ENCODE measurements at places on chromosomes 3 and 15.

DNA sequence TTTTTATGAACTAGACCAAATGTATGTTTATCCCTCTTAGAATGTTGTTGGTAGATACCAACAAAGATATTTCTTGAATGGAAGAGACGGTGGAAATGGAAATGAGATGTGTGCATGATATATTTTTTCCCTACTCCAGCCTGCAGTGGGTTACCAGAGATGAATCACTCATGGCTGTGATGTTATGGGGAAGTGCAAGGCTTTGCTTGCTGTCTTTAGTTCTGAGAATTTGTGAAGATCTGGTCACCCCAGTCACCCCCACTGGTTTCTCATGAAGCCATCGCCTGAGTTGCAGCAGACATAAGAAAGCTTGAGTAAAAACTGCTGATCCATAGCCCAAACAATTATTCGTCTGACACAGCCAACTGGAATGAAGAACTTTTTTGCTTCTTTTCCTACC, 78.1 kb upstream of the EOMES start:
- no peak for DNase-seq

GRCh38 chr3:120451806-120452205, 1.0 kb upstream of the FSTL1 start:
- no peak for DNase-seq

DNA sequence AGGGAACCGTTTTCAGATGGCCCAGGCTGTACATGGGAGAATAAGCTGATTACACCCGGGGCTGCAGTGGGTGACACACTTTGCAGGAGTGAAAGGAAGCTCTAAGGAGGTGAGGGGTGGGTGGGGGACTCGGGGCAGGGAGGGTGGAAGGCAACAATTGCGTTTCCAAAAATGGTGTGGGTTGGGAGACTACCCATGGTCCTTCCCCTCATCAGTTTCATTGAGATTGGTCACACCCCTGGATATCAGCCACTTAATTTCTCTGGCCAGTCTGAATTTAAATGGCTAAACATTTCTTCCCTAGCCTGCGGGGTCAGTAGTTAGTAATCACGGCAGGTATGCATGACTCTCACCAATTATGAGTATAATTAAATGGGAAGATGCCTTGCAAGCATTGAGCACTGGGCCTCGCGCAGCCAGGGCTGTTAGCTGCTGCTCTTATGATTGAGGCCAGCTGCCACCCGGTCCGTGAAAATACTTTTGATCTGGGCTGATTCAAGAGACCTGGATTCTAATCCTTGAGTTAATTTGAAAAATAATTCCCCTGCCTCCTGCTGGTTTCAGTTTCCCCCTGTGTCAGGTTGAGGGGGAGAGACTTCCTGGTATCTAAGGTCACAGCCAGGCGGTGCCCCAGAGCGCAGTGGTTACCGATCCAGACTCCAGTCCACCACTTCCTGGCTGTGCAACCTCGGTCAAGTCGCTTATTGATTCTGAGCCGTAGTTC, 23.3 kb downstream of the SLC6A6 start:
- DNase-seq, result no peak

DNA sequence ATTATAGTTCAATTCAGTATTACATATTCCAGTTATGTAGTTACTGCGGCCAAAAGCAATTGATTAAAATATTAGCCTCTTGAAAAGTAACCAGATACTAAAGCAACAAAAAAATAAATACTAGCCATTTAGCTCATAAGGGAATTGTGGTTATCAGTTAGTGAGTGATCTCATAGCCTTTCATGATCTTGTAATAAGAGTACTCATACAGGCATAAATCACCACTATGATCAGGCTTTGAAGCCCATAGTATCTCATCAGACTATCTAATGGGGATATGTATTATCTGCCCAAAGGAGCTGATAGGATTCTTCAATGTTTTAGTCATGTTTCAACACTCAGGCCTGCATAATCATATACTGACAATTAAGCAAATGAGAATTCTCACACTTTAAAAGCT, 184.1 kb upstream of the CCDC54 start:
- no peak for DNase-seq

GRCh38 chr3:153038367-153038766, 123.7 kb upstream of the RAP2B start:
- no peak for DNase-seq

DNA sequence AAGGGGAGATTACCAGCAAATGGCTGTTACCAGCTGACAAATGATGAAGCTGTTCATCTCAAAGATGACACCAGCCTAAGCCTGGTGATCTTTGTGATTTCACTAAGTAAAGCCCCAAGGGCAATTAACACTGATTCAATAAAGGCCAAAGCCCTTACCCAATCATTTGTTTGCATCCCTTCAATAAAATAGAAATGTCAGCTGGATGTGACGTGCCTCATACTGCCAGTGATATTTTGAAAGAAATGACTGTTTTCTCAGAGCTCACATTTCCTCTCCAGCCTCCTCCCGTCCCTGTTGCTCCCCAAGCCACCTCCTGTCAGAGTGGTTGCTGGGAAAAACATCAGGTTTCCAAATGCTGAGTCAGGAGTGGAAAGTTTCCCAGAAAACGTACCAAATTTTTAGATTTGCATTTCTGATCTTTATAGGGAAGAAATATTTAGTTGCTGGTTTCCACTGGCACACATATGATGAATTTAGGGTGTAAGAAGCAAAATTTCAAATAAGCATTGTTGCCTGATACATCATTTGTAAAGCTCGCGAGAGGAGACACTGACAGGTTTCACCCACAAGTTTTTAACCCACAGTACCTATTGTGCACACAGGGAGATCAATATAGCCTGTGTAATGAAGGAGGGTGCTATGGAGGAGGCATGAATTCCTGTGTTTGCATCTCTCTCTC, 21.0 kb downstream of the C2CD4A start:
- DNase-seq, result no peak

DNA sequence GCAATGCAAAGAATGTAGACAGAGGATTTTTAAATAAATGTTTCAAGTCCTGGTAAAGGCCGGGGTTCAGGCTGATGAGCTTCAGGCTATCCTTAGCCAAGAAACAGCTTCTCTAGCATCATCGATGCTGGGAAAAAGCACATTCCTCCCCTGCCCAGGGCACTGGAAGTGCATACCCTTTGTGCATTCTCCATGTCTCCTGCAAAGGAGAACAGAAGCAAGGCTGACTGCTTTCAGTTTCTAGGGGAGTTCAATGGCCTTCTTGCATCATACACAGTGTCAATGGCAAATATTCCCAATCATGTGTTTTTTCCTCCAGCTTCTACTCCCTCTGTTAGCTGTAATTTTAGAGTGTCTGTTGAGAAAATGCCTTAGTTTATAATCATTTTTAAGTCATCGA, 59.9 kb downstream of the GPR176 start:
- no peak for DNase-seq

DNA sequence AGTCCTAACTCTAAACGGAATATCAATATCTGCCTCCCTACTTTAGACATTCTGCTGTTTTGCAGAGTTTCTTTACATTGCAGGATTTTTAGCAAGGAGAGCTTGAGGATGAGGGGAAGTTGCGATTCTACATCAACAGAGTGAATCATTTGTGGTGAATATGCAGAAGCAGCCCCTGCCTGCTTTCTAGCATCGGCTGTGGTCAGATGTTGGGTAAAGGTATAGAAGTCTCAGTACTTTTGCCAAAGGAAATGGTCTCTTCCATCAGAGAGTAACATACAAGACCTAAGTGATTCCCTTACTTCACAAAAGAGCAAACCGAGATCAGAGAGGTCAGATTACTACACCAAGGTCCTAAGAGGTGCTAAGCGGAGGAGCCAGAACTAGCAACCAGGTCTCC, 15.2 kb downstream of the ST3GAL6 start:
- DNase-seq, result no peak

- no peak for DNase-seq
Measured at GRCh38 chr3:68088216-68088615, 433.8 kb upstream of the SUCLG2 start.

- no peak for DNase-seq
Measured at GRCh38 chr3:191298846-191299245, 30.3 kb upstream of the CCDC50 start.

DNA sequence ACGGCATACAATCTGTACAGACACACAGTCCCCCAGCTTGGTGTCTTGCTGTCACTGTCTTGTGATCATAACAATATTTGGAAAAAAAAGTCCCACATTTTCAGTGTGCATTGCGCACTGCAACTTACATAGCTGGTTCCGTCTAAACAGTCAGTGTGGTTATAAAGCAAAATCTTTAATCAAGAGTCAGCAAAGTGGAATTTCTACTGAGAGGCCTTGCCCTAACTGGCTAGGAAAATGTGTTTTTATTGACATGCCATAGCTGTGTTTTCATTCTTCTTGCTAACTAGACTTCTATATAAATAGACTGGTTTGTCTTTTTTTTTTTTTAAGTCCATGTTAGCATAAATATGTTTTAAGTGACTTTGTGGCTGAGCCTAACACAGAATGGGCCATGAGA, 174.8 kb downstream of the POLR2M start:
- no peak for DNase-seq

GRCh38 chr3:28308196-28308595, 40.3 kb upstream of the ZCWPW2 start:
- no peak for DNase-seq

- no peak for DNase-seq
Measured at GRCh38 chr15:33330931-33331330, 20.2 kb downstream of the RYR3 start.

DNA sequence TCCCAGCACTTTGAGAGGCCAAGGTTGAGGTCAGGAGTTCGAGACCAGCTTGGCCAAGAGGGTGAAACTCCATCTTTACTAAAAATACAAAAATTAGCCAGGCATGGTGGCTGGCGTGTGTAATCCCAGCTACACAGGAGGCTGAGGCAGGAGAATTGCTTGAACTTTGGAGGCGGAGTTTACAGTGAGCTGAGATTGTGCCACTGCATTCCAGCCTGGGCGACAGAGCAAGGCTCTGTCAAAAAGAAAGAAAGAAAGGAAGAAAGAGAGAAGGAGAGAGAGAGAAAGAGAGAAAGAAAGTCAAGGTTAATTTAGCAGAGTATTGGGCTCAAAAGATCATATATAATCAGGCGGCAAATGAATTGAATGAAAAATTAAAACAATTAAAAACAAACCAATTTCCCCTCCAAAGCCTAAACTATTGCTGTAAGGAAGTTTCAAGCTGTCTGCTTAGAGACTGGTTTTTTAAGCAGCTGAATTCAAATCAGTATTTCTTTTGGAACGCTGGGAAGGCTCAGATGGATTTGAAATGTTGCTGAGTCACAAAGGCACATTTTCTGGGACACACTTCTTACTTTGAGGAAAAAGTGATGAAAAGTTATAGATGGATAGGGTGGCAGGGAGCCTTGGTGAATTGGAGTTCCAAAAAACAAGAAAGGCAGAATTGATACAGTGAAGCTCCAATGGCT, 81.3 kb upstream of the BHLHE40 start:
- DNase-seq, result no peak

DNA sequence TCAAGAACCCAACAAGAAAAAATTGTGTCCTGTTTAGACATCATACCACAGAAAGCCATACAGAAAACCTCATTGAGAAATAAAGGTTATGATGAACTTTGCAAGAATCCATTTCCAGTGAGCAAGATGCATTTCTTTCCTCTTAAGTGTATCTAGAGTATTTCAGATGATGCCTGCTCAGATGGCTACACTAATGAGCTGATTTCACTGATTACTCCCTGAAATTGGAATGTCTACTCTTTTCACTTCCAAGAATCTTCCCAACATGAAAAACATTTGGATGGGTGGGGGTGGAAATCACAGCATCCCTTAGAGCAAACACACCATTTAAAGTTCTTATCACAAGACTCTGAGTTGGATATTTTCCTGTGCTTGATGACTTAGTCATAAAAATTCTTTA, 41.4 kb upstream of the IL12A start:
- no peak for DNase-seq

GRCh38 chr3:101932326-101933068, 83.2 kb downstream of the NFKBIZ start:
- no peak for DNase-seq

- peak; percentile 61 for DNase-seq
Measured at GRCh38 chr3:12796171-12797123, at the start of gene CAND2. Gene CAND2 (plus strand): TSS chr3:12796680. CDS start chr3:12796721, 41 bp downstream.

GRCh38 chr3:183428447-183429211, at the start of gene MCF2L2:
Gene MCF2L2 (minus strand): TSS chr3:183428619. CDS start chr3:183427977, 642 bp downstream.
- peak; percentile 47 for DNase-seq

GRCh38 chr15:48283396-48284145, 47.7 kb upstream of the DUT start:
- DNase-seq, result no peak
